CD4-positive, alpha-beta memory T cell (primary cell): ENCODE measurements at places on chromosomes 11 and 22. TPM values are rescaled to one million over a fixed set of nuclear protein-coding genes. Genes with fewer than 3 reads are reported as not detected.

SC5D gene
- total RNA-seq = 27.4 TPM

GGTLC2 gene
- total RNA-seq = not detected

- DNase-seq = no peak
- H3K4me3 ChIP-seq = no peak overlapping the region
- H3K27ac ChIP-seq = no peak overlapping the region
Observed at GRCh38 chr22:47345025-47345424, 582.6 kb downstream of the TBC1D22A start.

MRPL40 gene
- total RNA-seq = 16.2 TPM

KCNE3 gene
- total RNA-seq = not detected

APLNR gene
- not detected for total RNA-seq

CCDC73 gene
- total RNA-seq = not detected

YPEL4 gene
- total RNA-seq = 12.6 TPM

DNA sequence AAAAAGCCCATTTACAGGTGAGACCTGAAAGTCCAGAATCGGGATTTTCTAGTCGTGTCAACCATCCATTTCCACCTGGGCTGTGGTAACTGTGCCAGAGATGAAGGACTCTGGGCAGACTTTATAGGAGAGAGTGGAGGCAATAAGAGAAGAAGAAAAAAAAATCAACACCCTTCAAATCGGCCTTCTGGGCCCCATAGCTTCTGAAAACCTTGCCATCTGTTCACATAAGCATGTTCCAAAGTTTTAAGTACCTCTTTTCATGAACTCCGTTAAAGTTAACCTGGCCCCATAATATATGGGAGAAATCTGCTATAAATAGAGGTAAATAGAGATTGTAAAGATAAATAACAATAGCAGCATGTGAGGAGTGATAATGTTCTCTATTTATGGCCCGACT is 470.5 kb downstream of the MIAT start:
- no peak overlapping the region for H3K4me3 ChIP-seq
- DNase-seq = no peak

DNA sequence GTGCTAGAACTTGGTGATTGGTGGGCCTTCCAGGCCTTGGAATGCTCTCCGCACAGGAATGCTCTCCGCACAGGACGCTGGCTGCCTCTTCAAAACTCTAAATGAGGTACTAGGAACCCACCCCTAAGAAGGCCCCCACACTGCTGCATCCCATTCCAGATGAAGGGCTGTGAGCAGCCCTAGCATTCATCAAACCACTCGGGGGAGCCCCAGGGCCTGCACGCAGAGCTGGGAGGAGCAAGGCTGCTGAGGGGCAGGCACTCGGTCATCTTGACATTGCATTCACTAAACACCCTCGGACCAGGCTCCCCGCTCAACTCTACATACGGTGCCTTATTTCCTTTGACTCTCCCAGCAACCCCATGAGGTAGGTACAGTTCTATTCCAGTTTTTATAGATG is 49.2 kb upstream of the EMID1 start:
- no peak overlapping the region for H3K4me3 ChIP-seq
- DNase-seq = no peak
- no peaks in the 10 kb centered on the region for H3K36me3 ChIP-seq
- no peaks in the 10 kb centered on the region for H3K27me3 ChIP-seq
- no peak overlapping the region for H3K27ac ChIP-seq

DNA sequence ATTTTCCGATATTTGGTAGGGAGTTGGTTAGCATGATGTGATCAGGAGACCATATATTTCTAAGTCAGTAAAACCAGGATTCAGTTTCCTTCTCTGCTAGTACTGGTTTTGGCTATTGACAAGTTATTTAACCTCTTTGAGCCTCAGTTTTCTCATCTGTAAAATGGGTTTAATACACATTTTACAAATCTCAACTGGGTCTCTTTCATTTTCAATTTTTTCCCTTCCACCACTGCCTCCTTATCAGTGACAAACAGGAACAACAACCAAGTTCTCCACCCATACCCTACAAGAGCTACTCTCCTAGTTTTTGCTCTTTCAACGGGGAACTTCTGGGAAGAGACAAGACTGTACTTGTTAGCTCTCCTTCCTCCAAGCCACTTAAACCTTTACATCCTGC is 6.2 kb upstream of the APLP2 start:
- H3K36me3 ChIP-seq = no peaks in the 10 kb centered on the region
- H3K4me1 ChIP-seq = peaks cover 3% of the 10 kb centered on the region
- no peak overlapping the region for H3K4me3 ChIP-seq
- no peak for DNase-seq
- H3K27ac ChIP-seq = no peak overlapping the region
- no peaks in the 10 kb centered on the region for H3K27me3 ChIP-seq

DNA sequence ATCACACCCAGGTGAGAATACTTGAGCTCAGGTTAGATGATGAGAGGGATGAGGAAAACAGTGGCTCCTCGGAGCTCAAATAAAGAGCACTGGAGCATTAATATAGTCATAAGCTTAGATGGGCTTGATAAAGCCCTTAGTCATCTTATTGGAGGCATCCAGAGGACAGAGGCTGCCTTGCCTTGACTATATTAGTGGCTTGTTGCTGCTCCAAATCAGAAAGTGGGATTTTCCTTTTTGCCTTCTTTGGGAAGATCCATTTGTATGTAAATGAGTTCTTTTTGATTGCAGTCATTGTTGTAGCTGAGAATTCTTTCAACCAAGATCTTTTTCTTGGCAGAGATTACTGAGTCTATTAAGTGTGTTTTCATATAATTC is 18.9 kb downstream of the ADM start:
- peaks cover 4% of the 10 kb centered on the region for H3K27me3 ChIP-seq

GRCh38 chr22:44019416-44019815 is 4.7 kb upstream of the PARVB start:
- no peak for DNase-seq
- H3K27me3 ChIP-seq = no peaks in the 10 kb centered on the region
- H3K4me1 ChIP-seq = no peaks in the 10 kb centered on the region
- no peak overlapping the region for H3K27ac ChIP-seq
- H3K4me3 ChIP-seq = no peak overlapping the region

DNA sequence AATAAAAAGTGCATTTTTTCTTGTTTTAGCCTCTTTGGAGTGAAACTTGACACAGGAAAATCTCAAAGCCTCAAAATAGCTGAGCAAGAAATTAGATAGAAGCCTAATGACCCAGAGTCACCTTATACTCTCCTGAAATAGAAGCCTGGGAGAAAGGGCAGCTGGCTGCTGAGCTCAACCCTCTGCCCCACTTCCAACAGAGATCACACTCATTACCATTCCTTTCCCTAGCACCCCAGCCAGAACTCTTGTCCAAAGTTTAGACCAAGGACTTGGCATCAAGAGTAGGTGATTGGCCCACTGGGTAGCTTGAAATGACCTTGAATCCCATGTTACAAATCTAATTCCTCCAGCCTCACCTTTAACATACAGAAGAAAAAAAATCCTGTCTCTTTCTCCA is 62.7 kb upstream of the AMOTL1 start:
- H3K4me3 ChIP-seq = no peak overlapping the region
- no peaks in the 10 kb centered on the region for H3K27me3 ChIP-seq
- no peaks in the 10 kb centered on the region for H3K36me3 ChIP-seq
- no peaks in the 10 kb centered on the region for H3K4me1 ChIP-seq
- H3K27ac ChIP-seq = no peak overlapping the region
- no peak for DNase-seq

- no peaks in the 10 kb centered on the region for H3K27me3 ChIP-seq
- H3K4me3 ChIP-seq = no peak overlapping the region
- peak overlapping the region; percentile 45 for H3K27ac ChIP-seq
- DNase-seq = no peak
Observed at GRCh38 chr22:37303821-37304274, 21.5 kb downstream of the CYTH4 start.

PRAME gene
- total RNA-seq = not detected
